Hematopoietic multipotent progenitor cell treated with erythropoietin and hydrocortisone succinate and interleukin-3 and kit ligand, for 15 days (in vitro differentiated cells): ENCODE measurements at places on chromosomes 13 and 19.

- DNase-seq: peak; percentile 37
These were observed 3.1 kb upstream of the CTXN1 start for GRCh38 chr19:7928741-7929701.

GRCh38 chr19:7618771-7619510, 10.4 kb downstream of the XAB2 start:
- DNase-seq: no peak

- no peak for DNase-seq
These were observed 7.1 kb upstream of the ZNF43 start for GRCh38 chr19:21843081-21843480.

- no peak for DNase-seq
These were observed 15.9 kb downstream of the ZDHHC20 start for GRCh38 chr13:21443171-21443570.

DNA sequence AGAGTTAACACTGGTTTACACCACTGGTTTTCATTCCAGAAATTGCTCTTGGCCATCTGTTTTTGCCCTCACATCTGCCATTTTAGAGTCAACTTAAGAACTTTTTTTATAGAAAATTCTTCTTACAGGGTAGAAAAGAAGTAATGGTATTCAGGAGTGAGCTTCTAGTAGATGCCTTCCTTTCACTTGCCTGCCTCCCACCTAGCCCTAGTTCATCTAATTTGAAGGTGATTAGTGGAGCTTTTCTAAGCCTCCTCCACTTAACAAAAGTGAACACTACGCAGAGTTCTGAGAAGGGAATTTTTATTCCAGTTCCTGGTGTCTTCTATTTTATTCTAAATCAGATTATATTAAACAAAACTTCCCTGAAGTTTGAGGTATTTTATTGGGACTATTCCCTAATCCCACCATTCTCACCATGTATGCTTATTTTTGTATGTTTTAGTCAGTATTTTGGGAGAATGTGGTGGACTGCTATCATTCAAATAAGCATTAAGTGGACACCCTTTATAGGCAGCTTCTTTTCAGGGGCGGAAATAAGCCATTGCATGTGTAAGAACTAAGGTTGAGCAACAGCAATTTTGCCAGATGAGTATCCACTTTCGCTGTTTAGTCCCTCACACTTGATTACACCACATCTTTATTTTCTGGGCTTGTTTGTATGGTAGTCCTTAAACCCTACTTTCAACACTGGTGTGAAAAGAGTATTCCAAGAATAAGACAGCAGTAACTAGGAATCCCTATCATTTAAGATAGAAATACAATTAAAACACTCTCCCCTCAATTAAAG, 156.9 kb downstream of the ENOX1 start:
- DNase-seq: no peak

DNA sequence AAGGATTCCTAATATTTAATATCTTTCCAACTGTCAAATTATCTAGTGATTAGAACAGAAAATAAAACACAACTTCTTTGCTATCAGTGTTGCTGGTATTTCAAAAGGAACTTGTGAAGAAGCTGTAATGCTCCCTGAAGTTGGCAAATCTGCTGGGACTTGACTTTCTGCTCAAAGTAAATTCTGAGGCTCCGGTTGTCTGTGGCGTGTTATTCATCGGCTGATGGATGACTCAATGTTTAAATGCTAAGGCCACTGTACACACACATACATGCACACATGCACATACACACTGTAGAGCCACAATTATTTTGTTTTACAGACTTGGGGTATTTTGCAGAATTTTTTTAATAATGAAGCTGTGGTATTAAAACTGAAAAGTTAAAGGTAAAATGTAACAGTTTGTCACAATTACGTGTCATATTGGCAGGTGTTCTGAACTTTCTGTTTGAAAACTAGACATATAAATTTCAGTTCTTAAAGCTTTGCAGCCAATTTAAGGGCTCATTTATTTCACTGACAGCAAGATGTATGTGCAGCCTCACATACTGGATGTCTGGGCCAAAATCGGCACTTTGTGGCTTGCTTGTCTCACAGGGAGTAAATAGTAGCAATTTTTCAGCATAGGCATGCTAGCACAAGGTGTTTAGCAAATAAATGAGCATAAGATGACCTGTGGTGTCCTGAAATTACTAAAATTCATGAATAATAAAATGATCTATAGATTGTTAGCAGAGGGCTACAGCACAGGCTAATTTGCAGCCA, 1691.7 kb upstream of the PCDH20 start:
- DNase-seq: no peak

DNA sequence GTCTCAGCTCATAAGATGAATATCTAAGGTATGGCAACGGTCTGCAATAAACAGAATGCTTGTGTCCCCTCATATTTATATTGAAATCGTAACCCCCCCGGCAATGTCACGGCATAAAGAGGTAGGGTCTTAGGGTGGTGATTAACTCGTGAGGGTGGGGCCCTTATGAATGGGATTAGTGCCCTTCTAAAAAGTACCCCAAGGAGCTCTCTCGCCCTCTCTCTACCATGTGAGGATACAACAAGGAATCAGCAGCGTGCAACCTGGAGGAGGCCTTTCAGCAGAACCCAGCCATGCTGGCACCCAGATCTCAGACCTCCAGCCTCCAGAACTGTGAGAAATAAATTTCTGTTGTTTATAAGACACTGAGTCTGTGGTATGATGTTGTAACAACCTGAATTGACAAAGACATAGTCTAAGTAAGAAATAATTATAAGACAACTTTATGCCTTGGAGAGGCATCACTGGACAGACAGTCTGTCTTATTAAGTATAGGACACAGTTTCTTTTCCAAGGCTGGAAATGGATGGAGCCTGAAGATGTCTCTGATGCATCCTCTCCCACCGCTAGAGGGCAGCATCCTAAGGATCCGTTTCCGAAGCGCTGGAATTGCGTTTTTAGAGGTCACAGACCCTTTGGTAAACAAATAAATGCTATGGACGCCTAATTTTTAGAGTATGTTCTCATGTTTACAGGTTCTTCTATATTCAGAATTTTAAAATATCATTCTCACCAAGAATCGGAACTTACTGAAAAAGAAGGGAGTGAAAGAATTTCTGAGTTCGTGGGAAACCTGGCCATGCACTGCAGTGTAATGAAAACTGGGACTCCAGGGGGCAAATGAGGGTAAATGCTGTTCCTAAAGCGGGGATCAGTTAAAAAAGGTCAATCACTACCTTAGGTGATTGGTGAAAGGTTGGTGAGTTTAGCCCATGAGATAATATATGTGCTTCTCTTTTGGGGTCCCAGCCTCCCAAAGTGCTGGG, 13.3 kb upstream of the LEUTX start:
- peak; percentile 62 for DNase-seq

DNA sequence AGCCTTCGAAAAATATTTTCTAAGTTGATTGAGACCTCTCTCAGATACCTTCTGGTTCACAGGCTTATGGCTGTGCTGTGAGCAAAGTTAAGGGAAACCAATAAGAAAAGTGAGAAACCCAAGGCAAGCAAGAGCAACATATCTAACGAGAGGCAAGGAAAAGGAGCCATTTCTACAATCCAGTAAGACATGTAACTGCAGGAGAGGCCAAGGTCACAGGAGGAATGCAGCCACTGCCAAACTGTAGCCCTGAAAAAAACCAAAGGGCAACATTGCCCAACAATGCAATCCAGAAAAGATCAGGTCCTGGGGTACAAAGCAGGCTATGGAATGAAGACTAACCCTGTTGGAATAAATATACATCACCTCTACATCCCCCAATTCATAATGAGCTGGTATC, 21.3 kb downstream of the SCGB2B2 start:
- no peak for DNase-seq

DNA sequence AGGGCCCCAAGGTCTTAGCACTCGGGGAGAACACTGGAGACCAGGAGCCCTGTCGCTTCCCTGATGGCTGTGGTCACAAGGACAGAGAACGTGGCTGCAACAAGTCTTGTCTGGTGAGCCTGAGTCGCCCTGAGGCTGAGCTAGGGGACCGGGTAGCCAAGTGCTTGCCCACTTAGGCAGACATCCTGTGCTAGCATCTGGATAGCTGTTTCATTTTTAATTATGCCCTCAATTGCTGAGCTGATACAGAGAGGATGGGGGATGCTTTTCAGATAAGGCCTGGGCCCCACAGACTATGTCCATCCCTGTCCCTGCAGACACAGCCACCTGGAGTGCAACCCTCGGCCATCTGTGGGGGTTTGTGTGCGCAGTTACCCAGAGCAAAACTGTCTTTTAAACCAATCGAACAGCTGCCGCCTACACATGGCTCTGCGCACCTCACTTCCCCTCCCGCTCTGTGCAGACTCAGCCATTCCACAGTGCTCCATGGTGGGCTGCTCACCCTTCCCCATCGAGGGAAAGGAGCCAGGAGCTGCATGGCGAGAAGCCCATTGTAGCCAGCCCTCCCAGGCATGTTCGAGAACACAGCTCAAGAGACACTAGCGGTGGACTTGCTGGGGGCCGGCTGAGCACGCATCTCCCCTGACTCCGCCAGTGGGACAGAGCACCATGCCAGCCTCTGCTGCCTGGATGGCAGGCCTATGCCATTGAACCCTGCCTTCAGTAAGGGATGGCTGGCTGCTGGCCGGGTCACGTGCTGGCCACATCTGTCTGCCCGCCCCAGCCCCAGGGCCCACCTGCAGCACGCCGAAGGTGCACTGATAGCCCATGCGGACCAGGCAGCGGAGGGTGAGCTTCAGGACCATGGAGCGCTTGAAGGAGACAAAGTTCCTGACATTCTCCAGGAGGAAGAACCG, 19.4 kb upstream of the EIF3G start:
- DNase-seq: no peak

DNA sequence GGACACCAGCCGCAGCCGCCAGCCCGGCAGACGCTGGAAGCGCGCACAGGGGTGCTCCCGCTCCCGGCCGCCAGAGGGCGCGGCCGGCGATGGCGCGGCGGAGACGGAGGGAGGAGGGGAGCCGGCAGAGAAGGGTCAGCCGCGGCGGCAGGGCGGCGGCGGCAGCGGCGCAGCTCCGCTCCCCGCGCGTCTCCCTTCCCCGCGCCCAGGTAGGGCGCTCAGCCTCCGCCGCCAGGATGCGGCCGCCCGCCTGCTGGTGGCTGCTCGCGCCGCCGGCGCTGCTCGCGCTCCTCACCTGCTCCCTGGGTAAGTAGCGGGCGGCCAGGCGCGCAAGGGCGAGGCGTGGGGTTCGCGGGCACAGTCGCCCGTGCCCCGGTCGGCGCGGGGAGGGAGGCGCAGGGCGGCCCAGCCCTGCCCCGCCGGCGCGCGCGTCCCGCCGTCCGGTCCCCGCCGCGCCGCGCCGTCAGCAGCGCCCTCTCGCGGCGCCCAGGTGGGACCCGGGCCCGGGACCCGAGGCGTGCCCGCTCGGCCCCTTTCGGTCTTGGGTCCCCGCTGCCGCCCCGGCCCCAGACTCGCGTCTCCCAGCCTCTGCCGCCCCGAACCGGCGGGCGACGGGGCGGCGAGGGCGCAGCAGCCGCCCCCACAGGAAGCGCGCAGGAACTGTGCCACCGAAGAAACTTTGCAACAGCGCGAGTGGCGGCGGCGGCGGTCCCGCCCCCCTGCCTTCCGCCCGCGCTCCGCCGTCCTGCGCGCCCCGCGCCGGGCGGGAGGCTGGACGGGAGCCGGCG, at the start of gene B3GLCT:
Gene B3GLCT (plus strand): TSS at position 127 of the 788 bp plus-strand sequence. CDS start 110 bp downstream, at position 237.
- peak; percentile 84 for DNase-seq

- peak; percentile 89 for DNase-seq
These were observed at the start of the genes PRDX2 and THSD8 for GRCh38 chr19:12801466-12802266. Gene PRDX2 (minus strand): TSS chr19:12801800. CDS start chr19:12801261, 539 bp downstream. Gene THSD8 (plus strand): TSS chr19:12802069. CDS start chr19:12802072, 3 bp downstream.

DNA sequence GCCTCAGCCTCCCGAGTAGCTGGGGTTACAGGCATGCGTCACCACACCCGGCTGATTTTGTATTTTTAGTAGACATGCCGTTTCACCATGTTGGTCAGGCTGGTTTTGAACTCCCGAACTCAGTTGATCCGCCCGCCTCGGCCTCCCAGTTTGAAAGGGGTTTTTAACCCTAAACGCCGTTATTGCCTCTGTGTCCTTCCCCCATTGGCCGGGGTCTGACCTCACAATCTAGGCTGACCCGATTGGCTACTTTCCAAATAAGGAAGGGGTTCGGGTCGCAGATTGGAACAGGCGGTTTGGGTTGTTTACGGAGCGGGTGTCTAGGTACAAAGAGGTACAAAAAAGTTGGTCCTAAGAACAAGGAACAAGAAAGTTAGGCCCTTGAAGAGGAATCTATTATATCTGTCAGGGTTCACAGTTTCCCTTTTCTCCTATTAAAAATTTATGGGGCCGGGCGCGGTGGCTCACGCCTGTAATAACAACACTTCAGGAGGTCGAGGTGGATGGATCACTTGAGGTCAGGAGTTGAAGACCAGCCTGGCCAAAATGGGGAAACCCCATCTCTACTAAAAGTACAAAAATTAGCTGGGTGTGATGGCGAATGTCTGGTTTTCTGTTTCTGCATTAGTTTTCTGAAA, 1.0 kb downstream of the ZNF253 start:
- no peak for DNase-seq

DNA sequence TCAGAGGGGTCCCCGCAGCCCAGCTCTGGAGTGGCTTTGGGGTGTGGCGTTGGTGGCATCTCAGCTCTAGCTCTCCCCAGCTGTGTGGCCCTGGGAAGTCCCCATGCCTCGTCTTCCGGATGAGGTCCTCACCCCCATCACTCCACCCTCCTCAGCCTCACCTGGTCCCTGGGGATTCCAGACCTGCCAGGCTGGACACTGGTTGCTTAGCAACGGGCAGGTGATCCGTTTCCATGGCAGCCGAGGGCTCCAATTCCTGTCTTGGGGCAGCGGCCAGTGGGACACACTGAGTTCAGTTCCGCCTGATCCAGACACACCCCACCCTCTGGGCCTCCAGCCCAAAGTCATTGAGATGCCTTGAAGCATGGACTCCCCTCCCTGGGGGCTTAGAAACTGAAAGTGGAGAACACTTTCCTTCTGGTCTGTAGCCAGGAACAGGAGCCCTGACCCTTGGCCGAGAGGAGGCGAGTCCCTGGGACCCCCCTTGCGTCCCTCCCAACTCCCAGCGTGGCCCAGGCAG, 7.7 kb upstream of the MISP start:
- no peak for DNase-seq

GRCh38 chr13:49064476-49064875, 88.8 kb downstream of the FNDC3A start:
- peak; percentile 73 for DNase-seq

GRCh38 chr13:87295636-87296035, 375.5 kb upstream of the SLITRK5 start:
- DNase-seq: no peak

DNA sequence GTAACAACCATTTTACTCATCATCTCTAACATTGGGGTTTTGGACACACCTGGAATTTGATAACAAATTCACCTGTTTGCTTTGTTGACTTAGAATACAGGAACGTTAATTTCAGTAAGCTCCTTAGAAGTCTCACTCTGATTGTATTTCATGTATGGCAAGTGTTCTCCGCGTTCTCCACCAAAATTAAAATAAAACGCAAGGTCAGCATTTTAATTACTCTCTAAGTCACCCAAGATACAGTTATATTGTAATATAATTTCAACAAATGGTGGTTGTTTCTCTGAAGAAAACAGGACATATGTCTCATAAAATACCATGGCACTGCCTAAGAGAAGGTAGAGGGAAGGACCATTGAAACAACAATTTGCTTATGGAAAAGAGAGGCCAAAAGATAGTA, 742.1 kb downstream of the LIG4 start:
- DNase-seq: no peak

GRCh38 chr19:2266183-2266993, 10.2 kb upstream of the JSRP1 start:
- peak; percentile 82 for DNase-seq

GRCh38 chr19:4362101-4362828, 18.9 kb downstream of the MPND start:
- DNase-seq: no peak
